ENCODE measurements at places on chromosomes 5 and 9.

- DNase-seq = peak; percentile 61
These were observed 42.8 kb downstream of the CAMSAP1 start for GRCh38 chr9:135864447-135865049.

DNA sequence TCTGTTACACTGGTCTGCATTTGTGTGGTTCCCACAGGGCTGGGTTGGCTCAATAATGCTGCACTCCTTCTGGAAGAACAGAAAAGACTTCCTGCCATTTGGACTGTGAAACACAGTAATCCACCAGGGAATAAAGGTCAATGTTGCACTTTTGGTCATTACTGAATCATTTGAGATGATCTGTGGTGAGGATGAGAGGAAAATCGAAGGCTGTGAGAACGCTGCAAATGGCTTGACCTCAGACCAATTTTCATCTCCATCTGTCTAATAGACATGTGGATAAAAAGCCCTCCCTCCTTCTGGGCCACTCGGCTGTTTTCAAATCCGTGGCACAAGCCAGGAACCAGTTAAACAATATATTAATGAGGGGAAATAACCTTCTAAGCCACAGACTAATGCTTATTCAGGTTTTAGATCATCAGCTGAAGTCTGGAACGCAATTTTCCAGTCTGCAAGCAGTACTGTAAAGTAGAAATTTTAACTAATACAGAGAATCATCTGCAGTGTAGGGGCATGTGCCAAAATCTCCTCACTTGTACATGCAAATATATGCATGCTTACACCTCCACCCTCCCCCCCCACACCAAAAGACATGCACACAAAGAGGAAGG lies 20.2 kb downstream of the TLE1 start:
- DNase-seq = no peak

DNA sequence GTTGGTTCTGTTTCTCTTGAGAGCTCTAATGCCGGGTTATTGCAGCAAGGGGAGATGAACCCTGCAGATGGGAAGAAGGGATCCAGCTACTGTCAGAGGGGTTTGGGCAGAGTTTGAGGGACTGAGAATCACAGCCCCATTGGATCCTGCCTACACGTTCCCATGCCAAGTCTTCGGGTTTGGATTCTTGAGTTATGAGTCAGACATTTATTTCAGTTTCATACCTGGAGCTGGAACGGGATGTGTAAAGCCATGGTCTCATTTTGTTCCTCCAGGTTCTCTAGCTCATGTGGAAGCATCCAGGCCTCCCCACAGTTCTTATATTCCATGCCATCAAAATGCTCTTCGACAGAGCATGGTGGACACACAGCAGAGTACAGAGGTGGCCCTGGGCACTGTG lies 275.4 kb upstream of the IRX4 start:
- no peak for DNase-seq

DNA sequence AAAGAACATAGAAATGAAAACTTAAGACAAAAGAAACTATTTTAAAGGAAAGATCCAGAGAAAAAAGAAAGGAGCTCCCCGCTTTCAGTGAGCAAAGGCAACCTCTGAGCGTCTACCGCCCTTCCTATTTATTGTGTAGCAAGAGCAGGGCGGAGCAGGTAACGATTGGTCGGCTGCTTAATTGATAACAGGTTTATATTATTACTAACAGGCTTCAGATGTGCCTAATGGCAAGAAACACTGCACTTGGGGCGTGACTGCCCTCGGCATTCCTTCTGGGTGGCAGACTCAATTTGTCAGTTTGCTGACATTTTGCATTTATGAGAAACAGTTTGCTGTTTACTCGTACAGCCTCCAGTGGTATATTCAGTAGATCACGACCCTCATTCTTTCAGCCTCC lies 482.7 kb upstream of the C9orf72 start:
- no peak for DNase-seq

- no peak for DNase-seq
These were observed 62.2 kb downstream of the CFAP77 start for GRCh38 chr9:132472199-132472598.

GRCh38 chr5:56412601-56413379 lies 179.7 kb upstream of the ANKRD55 start:
- DNase-seq = no peak

DNA sequence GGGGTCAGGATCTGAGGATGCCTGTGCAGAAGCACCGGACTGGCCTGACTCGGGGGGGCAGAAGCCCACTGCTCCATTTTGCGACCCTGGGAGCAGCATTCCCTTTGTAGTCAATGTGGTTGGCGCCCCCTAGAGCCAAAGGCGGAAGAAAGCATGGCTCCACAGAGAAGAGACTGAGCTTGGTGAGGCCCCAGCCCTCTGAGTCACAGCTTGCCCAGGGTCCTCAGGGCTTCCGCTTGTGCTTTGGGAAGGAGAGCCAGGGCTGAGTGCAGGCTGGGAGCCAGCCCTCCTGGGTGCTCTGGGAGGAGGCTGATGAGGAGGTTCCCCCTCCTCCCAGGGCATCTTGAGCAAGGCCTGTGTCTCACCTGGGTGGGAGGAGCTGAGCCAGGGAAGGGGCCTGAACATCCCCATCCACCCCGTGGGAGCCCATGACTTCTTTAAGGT lies 5.5 kb upstream of the AQP3 start:
- DNase-seq = peak; percentile 63

DNA sequence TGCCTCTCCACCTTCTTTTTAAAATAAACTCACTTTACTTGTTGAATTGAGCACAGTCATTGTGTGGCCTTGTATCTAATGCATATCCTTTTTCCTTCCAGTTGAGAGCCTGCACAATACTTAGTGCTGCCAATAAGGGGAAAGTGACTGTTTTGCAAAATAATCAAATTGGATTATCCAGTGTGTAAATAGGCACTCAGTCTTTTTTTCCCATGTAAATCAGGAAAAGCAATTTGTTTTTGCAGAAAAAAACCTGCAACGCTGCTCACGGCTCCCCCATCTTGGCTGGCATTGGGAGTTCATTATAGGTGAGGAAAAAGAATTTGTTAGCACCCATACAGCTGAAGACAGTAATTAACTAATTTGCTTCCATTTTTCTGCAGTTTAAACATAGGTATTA lies 299.9 kb downstream of the CSNK1G3 start:
- no peak for DNase-seq

GRCh38 chr9:105694848-105695581 lies 674 bp downstream of the TMEM38B start:
- DNase-seq = peak; percentile 39

GRCh38 chr5:147458581-147458980 lies 51.3 kb downstream of the DPYSL3 start:
- no peak for DNase-seq

DNA sequence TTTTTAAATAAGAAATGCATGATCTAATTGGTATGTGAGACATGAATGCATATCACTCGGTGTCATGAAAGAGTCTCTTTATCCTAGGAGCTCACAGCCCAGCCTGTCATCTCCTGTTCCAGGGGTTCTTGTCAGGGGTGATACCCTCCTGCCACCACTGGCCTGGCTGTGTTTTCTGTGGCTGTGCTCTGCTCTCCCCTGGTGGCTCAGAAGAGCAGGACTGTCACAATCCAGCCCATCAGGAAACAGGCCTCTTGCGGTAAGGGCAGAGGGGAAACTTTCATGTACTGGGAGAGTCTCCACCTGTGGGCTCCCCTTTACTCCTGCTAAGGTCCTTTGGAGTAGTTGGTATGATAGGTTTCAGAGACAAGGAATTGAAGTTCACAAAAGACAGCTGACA lies 240.2 kb upstream of the GLRA1 start:
- DNase-seq = no peak

DNA sequence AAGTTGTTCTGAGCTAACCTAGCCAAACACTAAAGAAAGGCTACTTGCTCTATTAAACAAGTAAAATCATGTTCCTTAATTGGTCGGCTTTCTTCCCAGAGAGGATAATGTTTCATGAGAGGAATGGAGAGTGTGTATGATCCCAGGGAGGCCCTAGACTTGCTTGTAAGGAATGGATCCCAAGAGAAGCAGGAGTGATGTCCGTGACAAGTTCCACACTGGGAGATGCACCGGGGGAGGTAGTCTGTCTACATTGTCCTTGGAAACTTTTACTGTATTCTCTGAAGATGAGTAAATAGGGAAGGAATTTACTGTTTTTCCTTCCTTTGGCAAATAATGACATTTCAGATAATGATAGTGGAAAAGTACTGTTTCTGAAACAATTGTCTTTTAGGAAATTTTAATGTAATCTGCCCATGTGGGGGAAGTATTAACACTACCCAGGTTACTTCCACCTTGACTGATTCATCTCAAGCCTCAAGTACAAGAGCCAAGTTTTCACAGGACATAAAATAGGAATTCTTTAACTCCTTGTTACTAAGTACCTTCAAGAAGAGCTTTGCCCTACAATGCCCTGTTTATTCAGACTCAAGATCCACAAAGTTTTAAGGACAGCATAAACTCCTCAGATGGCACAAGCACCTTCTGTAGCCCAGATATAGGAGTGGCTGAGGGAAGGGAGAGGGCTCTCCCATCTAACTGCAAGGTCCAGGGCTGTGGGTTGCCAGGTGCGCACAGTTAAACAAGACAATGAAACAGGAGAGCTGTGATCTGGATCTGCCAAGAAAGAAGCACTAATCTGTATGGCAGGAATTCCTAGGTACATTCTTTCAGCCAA lies 152.1 kb downstream of the GNA14 start:
- DNase-seq = no peak

DNA sequence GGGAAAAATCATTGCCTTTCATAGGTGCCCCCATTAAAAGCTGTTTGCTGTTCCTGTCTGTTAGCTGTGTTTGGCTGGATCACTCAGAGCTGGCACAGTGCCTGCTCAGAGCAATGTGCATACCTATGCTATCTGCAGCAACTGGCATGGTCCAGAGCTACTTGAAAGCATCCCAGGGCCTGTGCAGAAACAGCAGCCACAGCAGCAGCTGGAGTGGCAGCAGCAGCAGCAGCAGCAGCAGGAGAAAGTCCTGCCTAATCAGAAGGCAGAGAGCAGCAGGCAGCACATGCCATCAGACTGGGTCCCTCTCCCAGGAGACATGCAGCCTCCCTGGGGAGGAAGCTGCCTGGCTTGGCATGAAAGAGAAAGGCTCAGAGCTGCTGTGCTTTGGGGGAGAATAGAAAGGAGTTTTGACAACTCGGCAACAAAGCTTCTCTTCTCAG lies 243.8 kb upstream of the WWC1 start:
- DNase-seq = no peak

DNA sequence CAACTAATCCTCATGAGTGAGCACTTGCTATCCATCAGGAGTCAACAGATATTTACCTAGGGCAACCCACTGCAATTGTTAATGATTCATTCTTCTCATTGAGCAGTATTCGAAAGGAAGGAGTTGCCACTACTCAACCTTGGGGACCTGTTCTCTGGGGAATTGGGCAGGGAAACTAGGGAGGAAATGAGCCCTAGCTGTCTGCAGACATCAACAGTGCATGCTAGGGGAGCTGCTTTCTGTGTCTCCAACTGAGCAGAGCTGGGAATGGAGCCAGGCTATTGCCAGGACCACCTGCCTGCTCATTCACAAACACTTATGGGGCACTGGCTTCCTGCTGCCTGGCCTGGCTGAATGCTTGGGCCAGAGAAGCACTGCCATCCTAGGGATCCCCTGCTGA lies 183.4 kb downstream of the TMEM38B start:
- no peak for DNase-seq

DNA sequence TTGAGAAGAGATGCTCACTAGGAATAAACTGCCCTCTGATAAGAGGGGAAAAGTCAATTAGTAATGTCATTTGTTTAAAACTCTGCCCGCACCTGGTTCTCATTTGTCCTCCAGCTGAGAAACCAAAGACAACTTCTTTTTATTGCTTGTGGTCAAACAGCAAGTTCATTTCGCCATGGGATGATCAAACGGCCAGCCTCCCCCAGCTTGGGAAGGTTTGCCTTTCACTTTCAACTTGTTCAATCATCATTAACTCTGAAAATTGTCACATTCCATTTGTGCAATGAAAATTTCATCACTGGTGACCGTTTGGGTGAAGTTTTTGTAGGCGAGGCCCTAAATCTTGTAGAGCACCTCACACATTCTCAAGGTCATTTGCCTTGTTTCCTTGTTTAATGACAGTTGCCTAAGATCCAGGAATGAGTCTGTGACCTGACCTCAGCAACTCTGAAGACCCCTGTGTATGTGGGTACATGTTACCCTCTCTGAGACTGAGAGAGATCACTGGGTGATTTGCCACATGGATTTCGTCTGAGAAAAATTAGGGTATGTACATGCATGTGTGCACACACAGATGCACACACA lies 117.7 kb downstream of the MARCHF3 start:
- no peak for DNase-seq

Data from stimulated activated CD4-positive, alpha-beta T cell treated with anti-CD3 and anti-CD28 coated beads, Interleukin-1b, Interleukin-23, amount 100 ng/mL, for 48 hours (primary cell).